ENCODE measurements at places on chromosomes 13 and 19.
A peak's percentile ranks its signal among the peaks of the same experiment; 100 is the strongest.

- no peaks in the 10 kb centered on the region for H3K27me3 ChIP-seq
- DNase-seq = no peak
- no peaks in the 10 kb centered on the region for H3K36me3 ChIP-seq
- H3K27ac ChIP-seq = no peak overlapping the region
- no peaks in the 10 kb centered on the region for H3K4me1 ChIP-seq
Observed at GRCh38 chr19:5547881-5548280, 19.9 kb downstream of the TINCR start.

- peak; percentile 74 for DNase-seq
- H3K4me1 ChIP-seq = no peaks in the 10 kb centered on the region
Observed at GRCh38 chr13:35720690-35721554, 244.4 kb upstream of the MAB21L1 start.

- no peaks in the 10 kb centered on the region for H3K27me3 ChIP-seq
- H3K4me3 ChIP-seq = no peak overlapping the region
- H3K27ac ChIP-seq = no peak overlapping the region
- DNase-seq = no peak
- H3K36me3 ChIP-seq = peaks cover 21% of the 10 kb centered on the region
Observed at GRCh38 chr19:50387176-50387867, 3.2 kb downstream of the POLD1 start.

GRCh38 chr13:103009051-103009840 is 57.0 kb downstream of the SLC10A2 start:
- no peak for DNase-seq
- H3K4me1 ChIP-seq = no peaks in the 10 kb centered on the region
- no peak overlapping the region for H3K27ac ChIP-seq
- no peaks in the 10 kb centered on the region for H3K36me3 ChIP-seq

- DNase-seq = no peak
- no peak overlapping the region for H3K4me3 ChIP-seq
- H3K27ac ChIP-seq = no peak overlapping the region
- no peaks in the 10 kb centered on the region for H3K36me3 ChIP-seq
Observed at GRCh38 chr13:44652168-44652567, 76.0 kb upstream of the TSC22D1 start.

GRCh38 chr19:2661615-2662014 is 40.9 kb downstream of the GNG7 start:
- peaks cover 1% of the 10 kb centered on the region for H3K27me3 ChIP-seq
- H3K4me1 ChIP-seq = peaks cover 12% of the 10 kb centered on the region
- H3K36me3 ChIP-seq = no peaks in the 10 kb centered on the region
- no peak overlapping the region for H3K4me3 ChIP-seq
- no peak overlapping the region for H3K27ac ChIP-seq

DNA sequence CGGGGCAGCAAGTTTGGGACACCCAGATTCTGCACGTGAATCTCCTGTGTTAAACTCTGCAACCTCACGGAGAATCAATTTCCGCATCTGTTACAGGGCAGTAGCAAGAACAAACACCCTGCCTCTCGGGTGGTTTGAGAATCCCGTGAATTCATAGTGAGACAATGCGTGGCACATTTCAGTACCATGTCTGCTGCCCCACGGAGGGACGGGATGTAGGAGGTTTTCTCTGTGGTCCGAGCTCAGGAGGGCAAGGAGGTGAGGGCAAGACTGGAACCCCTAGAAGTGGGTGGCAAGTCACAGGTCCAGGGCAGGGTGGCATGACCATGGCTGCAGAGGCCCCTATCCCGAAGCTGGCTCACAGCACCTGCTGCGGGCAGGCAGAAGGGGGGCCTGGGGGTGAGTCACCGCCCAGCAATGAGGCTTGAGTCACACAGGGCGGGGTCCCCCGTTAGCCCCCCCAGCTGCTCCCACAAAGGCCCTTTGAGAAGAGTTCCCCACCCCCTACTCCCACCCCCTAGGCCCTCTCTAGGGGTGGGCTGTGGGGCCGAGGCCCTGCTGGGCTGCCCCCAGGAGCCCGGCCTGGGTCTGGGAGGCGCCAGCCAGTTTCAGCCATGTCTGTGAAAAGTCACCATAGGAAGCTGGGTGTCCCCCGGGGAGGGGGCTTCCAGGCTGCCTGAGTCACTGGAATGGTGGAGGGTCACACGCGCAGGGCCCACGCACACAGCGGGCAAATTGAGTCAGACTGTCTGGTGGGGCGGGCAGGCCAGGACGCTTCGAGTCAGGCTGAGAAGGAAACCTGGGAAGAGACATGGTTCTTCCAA is 25.8 kb upstream of the NANOS3 start:
- H3K27me3 ChIP-seq = no peaks in the 10 kb centered on the region
- peaks cover 22% of the 10 kb centered on the region for H3K4me1 ChIP-seq
- no peak for DNase-seq
- H3K36me3 ChIP-seq = no peaks in the 10 kb centered on the region
- H3K4me3 ChIP-seq = no peak overlapping the region

DNA sequence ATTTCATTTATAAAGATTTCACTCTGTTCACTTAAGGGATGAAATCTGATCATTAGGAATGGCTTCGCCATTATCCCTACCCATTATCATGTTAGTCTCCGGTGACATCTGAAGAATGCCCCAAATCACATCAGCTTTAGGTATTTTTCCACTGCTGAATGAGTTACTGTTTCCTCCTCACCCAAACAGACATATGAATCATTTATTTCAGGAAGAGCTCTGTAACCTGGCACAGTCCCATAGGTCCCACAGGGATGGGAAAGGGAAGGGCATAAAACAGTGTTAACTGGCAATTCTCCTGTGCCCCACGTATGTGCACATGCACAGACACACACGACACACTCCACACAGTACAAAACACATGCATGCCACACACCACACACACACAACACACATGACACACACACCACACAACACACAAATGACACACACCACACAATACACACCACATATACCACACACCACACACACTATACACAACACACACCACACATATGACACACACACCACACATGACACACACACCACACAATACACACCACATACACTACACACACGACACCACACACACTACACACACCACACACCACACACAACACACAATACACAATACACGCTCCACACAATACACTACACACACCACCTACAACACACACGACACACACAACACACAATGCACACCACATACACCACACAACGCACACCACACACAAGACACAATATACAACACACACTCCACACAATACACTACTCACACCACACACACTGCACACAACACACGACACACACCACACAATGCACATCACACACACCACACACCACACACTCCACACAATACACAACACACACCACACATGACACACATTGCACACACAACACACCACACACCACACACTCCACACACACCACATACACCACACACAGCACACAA is 15.4 kb downstream of the TMEM255B start:
- peak overlapping the region; percentile 12 for H3K27ac ChIP-seq
- no peaks in the 10 kb centered on the region for H3K36me3 ChIP-seq
- H3K4me1 ChIP-seq = peaks cover 2% of the 10 kb centered on the region
- peaks cover 5% of the 10 kb centered on the region for H3K27me3 ChIP-seq

DNA sequence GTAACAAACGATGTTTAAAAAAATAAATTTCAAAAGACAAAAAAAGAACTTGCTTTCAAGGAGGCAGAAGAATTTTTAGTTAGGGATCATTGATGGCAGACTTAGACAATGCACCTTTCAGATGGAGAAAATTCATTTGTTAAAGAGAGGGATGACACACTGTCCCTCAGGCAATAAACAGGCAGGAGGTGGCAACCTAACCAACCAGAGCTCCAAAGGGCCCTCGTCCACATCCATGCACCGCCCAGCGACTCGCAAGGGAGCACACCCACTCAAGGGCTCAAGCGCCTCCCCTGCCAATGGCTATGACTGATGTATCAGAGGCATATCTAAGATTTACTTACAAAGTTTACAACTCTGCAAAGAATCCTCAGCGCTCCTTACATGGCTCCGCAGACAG is 81.9 kb downstream of the TUBGCP3 start:
- no peak overlapping the region for H3K27ac ChIP-seq
- H3K4me3 ChIP-seq = no peak overlapping the region
- no peaks in the 10 kb centered on the region for H3K27me3 ChIP-seq
- DNase-seq = no peak
- H3K4me1 ChIP-seq = no peaks in the 10 kb centered on the region
- H3K36me3 ChIP-seq = peaks cover 19% of the 10 kb centered on the region

Measured in neuronal stem cell (in vitro differentiated cells).